ENCODE measurements at places on chromosomes 16 and 17. TPM values are rescaled to one million over a fixed set of nuclear protein-coding genes. Genes with fewer than 3 reads are reported as not detected.
A peak's percentile ranks its signal among the peaks of the same experiment; 100 is the strongest.

GRCh38 chr17:56917559-56918296 lies 3.9 kb upstream of the TRIM25 start:
- no peak for DNase-seq

- DNase-seq = no peak
Observed at GRCh38 chr17:71111460-71111859, 942.1 kb downstream of the KCNJ2 start.

DNA sequence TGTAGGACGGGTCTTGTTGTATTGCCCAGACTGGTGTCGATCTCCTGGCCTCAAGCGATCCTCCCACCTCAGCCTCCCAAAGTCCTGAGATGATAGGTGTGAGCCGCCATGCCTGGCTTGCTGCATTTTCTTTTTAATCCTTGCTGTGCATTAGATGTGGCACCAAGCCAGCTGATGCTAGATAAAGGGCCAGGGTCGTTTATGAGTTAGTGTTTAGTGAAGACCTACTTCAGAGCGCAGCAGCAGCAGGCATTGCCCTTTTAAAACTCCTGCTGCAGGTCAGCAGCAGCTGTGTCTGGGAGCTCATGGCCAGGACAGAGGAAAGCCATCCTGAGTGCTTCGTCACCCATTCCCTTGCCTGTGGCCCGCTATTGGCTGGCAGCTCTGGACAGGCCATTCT lies 237.3 kb downstream of the CCDC182 start:
- no peak for DNase-seq

DNA sequence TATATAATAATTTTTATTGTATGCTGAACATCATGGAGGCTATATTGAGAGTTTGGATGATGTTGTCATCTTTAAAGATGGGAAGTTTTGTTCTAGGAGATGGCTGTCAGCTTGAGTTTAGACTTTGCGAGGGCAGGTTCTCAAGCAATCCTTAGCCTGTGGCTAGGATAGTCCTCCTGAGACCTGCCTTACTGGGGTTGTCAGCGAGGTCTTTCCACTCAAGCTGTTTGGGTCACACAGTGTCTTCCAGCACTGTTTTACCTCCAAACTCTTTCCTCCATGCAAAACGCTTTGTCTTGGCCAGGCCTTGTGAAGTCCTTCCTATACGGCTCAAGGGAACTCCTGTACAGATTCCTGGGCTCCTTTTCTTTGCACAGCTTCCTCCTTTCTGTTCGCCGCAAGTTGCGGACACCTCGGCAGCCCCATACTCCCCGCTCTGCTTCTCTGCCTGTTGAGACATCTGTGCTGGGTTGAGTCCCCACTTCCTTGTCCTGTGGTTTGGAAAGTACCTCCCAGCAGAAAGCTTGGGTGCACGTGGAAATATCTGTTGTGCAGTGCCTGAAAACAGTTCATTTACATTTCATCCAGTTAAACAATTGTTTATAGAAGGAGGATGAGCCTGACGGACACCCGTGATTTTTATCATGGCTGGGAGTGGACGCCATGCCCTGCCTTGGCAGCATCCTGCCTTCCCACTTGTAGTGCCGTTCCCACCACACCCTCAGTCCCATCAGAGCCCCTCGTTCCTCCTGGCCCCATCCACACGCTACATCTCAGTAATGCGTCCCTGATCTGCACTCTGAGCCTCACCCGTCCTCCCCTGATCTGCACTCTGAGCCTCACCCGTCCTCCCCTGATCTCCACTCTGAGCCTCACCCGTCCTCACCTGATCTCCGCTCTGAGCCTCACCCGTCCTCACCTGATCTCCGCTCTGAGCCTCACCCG lies 55.0 kb upstream of the CBFA2T3 start:
- peak; percentile 30 for DNase-seq

DNA sequence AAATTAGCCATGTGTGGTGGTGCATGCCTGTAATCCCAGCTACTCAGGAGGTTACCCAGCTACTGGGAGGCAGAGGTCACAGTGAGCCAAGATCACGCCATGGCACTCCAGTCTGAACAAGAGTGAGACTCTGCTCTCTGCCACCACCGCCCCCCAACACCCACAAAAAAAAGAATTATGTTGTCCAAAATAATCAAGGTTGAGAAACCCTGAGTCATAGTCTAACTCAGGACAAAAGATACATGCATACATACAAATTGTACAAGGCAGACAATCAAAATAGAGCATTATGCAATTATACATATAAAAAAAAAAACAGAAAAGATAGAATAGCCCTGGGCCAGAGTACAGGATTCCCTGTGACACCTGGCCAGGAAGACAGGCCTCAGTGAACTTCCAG lies 6.6 kb upstream of the KPNB1 start:
- DNase-seq = no peak

DNA sequence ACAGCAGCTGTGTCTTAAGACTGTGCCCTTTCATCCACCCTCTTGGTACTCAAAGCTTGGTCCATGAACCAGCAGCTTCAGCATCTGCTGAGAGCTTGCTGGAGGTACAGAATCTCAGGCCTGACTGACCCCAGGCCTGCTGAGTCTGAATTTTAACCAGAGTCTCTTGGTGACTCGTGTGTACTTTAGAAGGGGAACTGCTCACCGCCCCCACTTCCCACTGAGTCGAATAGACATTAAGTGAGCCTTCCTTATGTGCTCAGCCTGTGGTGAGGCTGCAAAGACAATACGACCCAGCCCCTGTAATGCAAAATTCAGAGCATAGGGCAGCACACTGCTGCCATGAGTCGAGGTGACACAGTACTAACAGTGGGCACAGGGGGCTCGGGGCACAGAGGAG lies 662.8 kb downstream of the WWOX start:
- DNase-seq = no peak

- no peak for DNase-seq
Observed at GRCh38 chr17:77432742-77433141, 292.0 kb downstream of the SEC14L1 start.

DNA sequence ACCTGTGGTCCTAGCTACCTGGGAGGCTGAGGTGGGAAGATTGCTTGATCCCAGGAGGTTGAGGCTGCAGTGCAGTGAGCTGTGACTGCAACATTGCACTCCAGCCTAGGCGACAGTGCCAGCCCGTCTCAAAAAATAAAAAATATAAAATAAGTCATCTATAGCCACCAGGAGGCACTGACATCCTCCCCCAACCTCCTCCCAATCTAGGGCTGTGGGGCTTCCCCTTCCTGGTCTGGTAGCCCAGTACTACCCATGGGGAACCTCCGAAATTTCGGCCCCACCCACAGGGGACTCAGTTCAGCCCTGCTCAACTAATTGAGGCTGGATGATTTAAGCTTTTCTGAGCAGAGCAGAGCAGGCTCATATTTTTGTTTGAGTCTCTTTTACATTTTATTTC lies 3.2 kb downstream of the ZSCAN10 start:
- DNase-seq = no peak

- no peak for DNase-seq
Observed at GRCh38 chr16:28107232-28107631, 43.7 kb upstream of the GSG1L start.

DNA sequence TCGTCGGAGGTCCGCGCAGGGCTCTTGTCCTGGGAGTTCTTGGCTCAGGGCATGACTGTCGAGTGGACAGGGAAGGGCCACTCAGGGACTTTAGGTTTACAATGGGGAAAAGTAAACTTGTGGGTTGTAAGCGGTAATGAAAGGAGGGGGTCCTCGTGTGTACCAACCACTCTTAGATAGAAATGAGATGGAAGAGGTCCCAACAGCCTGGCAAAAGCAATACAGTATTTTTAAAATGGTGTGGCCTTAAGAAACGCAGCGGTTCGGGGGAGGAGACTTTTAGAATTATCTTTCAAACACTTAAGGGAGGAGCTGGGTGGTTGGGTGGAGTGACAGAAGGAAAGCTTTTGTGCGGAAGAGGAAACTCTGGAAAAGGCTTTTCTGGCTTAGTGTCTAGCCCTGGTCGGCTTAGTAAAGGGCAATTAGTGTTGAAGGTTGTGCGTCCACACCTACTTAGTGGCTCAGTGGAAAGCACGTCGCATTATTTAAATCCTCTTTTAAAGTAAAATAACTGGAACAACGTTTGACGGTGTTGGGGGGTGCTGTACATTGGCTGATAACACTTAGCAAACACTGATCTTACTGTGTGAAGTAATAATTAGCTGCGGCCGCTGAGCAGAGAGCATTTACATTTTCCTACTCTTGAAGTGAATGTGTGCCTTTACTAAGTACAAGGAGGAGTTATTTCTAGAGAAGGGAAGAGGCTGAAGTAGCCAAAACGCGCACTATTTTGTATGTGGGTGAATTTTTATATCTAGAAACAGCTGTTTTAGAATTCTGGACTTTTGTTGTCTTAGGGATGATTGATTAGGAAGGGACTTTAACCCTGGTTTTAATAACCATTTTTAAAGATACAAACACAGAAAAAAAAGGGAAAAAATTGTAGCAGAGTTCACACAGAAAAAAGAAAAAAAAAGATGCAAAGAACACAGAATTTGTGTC lies 1.0 kb downstream of the WSB1 start:
- DNase-seq = peak; percentile 77

DNA sequence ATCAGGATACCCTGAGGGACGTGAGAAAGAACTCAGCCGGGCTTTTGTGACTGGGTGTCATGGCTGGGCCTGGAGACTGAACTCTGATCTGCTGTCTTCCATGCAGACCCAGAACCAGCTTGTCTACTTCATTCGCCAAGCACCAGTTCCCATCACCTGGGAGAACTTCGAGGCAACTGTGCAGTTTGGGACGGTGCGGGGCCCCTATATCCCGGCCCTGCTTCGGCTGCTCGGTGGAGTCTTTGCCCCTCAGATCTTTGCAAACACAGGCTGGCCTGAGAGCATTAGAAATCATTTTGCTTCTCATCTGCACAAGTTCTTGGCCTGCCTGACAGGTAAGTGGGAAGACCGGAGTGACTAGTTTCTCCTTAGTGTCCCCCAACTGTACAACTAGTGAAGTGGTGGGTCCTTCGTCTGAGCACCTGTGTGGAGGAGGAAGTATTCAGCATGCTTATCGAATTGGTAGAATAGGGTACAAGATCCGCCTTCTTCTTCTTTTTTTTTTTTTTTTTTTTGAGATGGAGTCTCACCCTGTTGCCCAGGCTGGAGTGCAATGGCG lies 15.5 kb downstream of the DNAH2 start:
- DNase-seq = no peak

- DNase-seq = no peak
Observed at GRCh38 chr16:23317266-23317661, 15.2 kb downstream of the SCNN1B start.

DNA sequence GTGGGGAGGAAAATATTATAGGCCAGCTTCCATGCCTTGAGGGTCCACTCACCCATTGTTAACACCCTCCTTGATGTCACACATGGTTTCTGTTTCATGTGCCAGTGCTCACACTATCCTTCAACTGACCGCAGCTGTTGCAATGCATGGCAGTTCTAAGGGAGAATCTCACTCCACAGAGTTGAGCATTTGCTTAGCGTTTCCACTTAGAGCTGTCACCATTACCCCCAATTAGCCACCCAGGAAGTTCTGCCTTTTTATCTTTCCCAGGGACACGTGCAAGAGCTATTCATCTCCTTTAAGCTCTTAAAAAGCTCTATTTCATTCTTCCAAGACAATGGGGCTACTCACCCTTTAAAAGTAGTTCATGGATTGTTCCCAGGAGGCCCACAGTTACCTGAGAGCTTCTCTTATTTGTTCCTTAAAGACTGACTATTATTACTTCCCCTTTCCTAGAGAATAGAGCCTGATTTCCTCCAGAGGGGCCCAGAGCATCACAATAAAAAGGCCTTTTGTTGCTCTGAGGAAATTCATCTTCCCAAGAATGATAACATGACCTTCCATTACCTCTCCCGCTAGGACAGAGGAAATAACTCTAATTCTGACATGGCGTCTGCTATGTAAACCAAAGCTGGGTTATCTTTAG lies 126.8 kb downstream of the CACNG3 start:
- no peak for DNase-seq

DNA sequence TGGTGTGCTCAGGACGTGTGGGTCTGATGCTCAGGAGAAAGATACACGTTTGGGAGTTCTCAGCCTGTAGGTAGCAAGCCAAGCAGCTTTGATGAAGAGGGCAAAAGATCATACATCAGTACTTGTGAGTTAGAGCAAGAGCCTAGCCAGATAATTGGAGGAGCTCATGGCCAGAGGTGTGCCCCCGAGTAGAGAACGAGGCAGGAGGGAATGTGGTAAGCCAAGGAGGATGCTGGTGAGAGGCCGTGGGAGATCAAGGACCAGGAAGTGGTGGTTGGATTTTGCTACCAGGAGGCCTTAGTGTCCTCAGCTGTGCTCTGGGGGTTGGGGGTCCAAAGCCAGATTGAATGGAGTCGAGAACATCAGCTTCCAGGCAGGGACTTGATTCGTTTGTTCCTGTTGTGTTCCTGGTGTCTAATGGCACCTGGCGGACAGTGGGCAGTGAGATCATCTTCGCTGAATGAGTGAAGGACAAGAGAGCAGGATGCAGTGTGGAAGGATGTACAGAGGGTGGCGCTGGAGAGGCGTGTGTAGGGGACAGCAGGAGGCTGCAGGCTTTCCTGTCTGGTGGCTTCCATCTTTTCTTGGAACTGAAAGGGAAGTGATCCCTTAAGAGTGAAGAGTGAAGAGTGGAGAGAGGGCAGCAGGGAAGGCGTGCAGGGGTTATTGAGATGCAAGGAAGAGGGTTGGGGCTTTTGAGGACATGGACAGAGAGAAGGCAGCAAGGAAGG lies 11.6 kb downstream of the FBXL19 start:
- DNase-seq = no peak

- no peak for DNase-seq
Observed at GRCh38 chr17:74125156-74125555, 78.3 kb upstream of the RPL38 start.

- no peak for DNase-seq
Observed at GRCh38 chr16:16083421-16084156, 134.2 kb downstream of the ABCC1 start.

GRCh38 chr17:39655105-39655504 lies 10.0 kb upstream of the TCAP start:
- DNase-seq = no peak

- DNase-seq = no peak
Observed at GRCh38 chr17:49358641-49359247, 3.3 kb downstream of the ZNF652 start.

Gene TBC1D28
- total RNA-seq = not detected

Gene LPO
- not detected for total RNA-seq

Gene KRTAP17-1
- total RNA-seq = not detected
